CD4-positive, alpha-beta T cell (primary cell): ENCODE measurements at places on chromosomes 11 and 22. TPM values are rescaled to one million over a fixed set of nuclear protein-coding genes. Genes with fewer than 3 reads are reported as not detected.

- DNase-seq, result peak; percentile 49
Measured at GRCh38 chr11:35344681-35345574, 74.4 kb downstream of the SLC1A2 start.

DNA sequence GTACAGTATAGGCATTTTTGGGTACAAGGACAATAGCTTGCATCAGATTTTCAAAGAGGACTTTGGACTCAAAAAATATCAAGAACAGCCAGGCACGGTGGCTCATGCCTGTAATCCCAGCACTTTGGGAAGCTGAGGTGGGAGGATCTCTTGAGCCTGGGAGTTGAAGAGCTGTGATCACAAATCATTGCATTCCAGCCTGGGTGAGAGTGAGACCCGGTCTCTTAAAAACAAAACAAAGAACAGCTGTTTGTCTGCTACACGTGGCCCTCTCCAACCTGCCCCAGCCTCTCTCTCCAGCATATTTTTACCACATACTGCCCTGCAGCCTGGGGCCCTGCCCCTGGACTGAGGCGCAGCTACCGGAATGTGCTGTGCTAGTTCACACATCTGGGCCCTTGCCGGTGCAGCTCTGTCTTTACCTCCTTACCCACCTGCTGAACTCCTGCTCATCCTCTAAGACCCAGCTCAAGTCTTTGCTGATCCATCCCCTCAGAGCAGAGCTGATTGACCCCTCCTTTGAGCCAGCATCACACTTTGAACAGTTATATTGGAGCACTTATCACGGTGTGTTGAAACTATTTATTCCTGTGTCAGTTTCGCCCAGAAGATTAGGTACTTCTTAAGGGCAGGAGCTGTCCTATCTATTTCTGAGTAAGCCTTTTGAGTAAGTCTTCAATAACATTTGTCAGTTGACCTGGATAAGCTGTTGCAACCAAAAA, 29.4 kb downstream of the GRIK4 start:
- no peak for DNase-seq

DNA sequence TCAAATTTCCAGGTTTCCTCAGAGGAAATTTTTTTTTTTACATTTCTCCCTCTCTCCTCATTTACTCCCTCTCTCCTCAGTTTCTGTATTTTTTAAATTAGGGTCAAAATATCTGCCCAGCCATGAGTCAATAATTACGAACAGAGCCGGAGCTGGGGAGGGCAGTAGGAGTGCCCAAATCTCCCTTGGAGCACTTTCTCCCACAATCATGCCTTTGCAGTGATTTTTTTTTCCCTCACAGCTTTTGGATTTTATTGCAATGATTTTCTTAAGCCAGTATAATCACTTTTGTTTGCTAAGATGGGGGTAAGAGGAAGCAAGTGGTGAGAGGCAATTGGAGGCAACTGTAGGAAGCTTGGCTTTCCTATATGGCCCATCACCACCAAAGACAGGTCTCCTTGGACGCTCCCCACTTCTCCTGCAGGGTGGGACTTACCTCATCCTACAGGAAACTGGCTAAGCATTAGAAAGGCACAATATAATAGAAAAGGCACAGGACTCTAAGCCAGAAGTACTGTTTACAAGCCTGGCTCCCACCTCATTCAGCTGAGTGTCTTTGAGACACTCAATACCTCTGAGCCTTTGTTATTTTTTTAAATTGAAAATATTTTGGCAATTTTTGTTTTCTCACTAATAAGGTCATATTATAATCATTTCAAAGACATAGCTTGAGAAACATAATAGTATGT, 192.6 kb upstream of the PITPNB start:
- no peak for DNase-seq

The KRTAP5-9 gene
- total RNA-seq, result not detected

- DNase-seq, result no peak
Measured at GRCh38 chr22:24367841-24368240, 59.6 kb upstream of the ADORA2A start.

The RPUSD4 gene
- 33.1 TPM for total RNA-seq

- DNase-seq, result no peak
Measured at GRCh38 chr11:125256541-125257189, 92.1 kb downstream of the PKNOX2 start.

The OR52I2 gene
- not detected for total RNA-seq

DNA sequence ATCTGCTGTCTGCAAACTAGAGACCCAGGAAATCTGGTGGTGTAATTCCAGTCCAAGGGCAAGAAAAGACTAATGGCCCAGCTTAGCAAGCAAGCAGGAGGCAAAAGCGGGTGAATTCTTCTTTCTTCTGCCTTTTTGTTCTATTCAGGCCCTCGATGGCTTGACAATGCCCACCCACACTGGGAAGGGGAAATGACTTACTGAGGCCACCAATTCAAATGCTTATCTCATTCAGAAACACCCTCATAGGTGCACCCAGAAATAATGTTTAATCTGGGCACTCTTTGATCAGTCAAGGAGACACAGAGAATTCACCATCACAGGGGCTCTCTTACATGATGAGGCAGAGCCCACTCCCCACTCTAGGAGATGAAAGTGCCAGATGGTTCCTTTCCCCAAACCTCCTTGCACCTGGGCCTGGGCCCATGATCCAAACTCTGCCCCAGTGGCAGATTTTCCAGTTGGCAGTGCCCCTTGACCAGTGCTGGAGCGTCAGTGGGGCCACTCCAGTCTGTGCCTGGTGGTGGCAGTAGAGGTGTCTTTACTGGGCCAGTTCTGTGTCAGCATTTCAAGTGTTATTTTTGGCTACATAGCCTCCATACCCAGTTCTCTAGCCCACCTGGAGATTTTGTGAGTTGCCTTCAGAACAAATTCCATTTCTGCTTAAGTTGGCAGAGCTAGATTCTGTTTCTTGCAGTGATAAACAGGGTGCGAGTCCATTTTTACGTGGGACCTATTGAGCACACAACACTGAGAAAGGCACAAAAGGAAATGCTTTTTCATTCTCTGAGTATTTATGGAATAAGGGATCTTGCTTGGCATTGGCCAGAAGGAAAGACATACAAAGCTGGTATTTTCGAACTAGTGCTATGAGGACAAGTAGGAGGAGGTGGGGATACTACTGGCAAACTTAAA, 7.5 kb downstream of the ELMOD1 start:
- DNase-seq, result no peak
